Glutamatergic neuron (in vitro differentiated cells): ENCODE measurements at places on chromosomes 12 and 14.

GRCh38 chr12:6573001-6573400 lies 4.9 kb upstream of the NOP2 start:
- no peak for DNase-seq

- no peak for DNase-seq
Measured at GRCh38 chr12:52521568-52522266, 1.5 kb upstream of the KRT5 start.

DNA sequence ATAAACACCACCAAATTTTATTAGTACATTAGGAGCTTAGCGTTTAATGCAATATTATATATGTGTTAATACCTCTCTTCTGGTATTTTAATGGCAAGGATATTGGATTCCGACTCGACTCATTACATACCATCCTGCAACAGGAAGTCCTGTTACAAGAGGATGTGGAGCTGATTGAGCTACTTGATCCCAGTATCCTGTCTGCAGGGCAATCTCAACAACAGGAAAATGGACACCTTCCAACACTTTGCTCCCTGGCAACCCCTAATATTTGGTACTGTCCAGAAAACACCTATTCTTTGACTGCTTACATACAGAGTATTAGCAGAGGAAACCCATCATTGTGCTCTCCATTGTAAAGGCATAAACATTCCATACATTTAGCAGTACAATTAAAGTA lies 45.2 kb downstream of the VEZT start:
- no peak for DNase-seq

DNA sequence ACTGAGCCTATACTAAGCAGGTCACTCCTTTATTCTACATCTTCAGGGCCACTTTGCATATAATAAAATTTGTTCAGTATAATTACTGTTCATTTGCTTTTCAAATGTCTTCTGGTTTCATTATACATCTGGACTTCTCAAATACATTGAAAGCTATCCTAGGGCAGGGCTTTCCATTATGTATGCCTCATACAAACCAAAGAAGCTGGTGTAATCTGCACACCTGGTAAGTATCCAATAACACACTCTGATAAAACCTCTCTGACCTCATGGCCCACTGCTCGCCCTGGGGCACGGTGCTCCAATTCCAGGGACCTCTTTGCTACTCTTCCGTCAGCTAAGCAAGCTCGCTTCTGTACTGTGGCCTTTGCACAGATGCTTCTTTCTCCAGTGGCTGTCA lies 21.9 kb upstream of the ISM2 start:
- no peak for DNase-seq

DNA sequence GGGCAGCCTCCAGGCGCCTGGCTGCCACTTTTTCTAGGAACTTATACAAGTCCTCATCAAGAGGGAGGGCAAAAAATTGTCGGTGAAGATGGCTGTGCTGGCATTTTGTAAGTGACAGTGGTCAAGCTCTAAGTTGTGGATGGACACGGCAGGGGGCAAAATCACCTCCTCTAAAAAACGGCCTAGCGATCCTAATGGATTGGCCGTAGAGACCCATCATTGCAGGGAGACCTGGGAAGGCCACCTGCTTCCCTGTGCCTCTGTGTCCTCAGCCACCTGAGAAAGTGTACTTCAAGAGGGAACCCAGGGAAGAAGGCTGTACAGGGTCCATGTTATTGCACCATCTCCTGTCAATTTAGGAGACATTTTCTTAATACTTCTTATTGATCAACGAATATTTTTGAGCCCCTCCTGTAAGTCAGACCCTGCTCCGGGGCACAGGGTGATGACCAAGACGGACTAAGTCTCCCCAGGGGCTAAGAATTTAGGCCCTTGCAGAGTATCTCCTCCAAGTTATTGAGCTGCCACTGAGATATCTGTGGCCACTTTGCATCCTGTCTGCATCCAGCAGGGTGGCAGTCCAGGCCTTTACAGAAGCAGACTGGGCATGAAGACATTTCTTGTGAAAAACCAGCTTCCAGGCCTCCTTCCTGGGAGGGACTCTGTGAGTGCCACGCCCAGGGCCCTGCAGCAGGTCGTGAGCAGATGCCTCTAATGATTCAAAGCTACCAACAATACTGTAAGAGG lies 40.5 kb downstream of the PSMA6 start:
- DNase-seq = no peak

DNA sequence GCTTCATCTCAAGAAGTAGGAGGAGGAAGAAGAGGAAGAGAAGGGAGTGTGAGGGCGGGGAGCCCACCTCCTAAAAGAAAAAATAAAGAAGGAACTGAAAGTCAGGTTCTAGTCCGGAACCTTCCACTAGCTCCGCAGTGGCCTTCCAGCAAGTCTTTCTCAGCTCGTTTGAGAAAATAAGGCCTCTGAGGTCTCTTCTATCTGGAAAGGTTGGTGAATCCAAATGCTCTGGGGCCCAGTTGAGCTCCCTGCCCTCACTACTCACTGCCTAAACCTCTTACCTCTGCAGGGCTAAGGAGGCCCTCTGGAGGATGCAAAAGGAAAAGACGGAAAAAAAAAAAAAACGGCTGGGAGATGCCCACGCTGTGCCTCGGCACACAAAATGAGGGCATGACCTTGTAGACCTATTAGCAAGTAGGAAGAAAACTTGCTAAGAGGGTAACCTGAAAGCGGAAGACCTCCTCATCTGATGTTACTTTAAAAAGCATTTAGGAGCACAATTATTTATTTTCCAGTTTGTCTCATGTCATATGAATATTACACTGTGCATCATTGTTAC lies 35.9 kb downstream of the FBLN5 start:
- DNase-seq = no peak

GRCh38 chr14:36207500-36207899 lies 31.0 kb upstream of the PTCSC3 start:
- DNase-seq = no peak

DNA sequence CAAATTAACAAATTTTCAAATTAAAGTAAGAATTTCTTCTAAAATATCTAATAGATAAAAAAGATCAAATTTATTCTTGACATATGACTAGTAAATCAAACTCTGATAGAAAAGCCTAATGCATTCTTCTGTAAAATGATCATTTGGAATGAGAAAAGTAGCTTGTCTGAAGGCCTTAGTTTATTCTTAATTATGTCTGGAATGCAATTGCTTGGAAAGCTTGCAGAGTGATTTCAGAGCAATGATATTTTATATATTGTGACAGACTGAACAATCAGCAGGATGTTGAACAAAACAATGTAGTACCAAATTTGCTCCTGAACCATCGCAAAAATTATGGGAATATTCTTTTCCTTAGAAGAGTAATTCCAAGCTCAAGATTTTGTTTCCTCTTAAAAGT lies 789.6 kb upstream of the NOVA1 start:
- DNase-seq = no peak

GRCh38 chr12:14826491-14826890 lies 12.5 kb upstream of the SMCO3 start:
- no peak for DNase-seq

GRCh38 chr12:100169345-100169744 lies 26.7 kb upstream of the BLTP3B start:
- DNase-seq = no peak

GRCh38 chr14:69674546-69675244 lies 63.3 kb downstream of the SUSD6 start:
- no peak for DNase-seq

- DNase-seq = no peak
Measured at GRCh38 chr12:20757-21156, 45.8 kb upstream of the IQSEC3 start.
